ENCODE measurements at places on chromosomes 2 and 18. TPM values are rescaled to one million over a fixed set of nuclear protein-coding genes. Genes with fewer than 3 reads are reported as not detected.

UBXN2A gene
- total RNA-seq = 13.0 TPM

RAPGEF4 gene
- 1.0 TPM for total RNA-seq

RANBP2 gene
- 59.6 TPM for total RNA-seq

- no peak for DNase-seq
These were observed 22.1 kb downstream of the COL5A2 start for GRCh38 chr2:189157456-189157855.

DNA sequence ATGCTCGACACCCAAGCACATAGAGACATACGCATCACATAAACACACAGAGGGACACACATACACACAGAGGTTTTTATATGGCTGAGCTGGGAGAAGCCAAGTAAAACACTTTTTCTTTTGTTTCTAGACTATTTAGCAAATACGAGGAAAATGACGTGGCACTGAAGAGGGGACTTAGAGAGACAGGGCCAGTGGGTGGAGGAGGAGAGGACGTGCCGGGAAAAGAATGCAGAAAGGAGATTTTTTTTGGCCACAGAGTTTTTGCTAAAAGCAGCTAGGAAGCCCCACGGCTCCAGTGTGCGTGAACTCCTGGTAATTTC lies 168.5 kb upstream of the KLF7 start:
- no peak for DNase-seq

DNA sequence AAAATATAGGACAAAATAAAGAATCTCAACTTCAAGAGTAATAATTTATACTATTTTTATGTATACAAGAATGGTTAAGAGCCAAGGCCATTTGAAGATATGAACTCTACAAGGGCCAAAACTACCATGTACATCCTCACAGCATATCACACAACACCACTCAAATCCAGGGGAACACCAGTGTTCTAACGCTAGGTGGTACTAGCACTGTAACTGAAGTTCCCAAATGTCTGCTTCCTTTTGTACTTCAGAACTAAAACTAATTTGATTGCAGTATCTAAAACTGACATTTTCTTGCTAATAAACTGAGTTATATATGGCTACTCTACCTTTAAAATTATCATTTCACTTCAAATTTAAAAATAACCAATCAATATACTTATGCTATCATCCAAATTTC lies 47.0 kb downstream of the REV1 start:
- no peak for DNase-seq

DNA sequence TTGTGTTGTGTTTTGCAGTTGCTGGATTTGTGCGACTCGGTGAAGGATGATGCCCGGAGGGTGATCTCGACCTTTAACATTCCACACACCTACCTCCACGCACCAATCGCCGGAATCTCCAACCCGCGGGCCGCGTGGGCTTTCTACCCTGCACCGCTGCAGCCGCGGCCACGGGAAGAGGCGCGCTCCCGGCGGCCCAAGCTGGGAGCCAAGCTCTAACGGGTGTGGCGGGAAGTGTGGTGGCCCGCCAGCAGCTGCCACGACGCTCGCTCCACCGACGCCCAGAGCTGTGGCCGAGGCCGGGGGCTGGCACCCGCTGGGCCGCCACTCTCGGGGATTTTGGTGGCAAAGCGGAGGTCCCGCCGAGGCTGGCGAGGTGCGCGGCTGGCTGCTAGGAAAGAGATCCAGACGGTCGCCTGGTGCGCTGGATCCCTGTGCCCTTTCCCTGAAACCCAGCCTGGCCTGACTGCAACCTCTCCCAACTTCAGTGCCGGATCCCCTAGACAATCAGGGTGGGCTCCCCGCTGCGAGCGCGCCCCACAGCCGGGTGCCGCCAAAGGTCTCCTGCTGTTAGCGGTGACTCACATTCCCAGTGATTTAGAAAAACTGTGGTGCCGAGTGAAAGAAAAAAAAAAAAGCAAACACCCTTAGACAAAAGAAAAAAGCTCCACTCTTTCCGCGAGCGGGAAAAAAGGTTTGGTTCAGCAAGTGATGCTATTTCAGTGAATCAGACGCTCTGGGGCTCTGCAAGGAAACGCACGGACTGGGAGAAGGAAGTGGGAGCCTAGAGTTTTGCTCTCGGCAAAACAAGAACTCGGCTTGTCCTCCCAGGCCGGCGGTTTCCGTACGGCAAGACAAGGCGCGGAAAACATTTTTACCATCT lies 2.9 kb upstream of the BCL2L11 start:
- DNase-seq = peak; percentile 64

DNA sequence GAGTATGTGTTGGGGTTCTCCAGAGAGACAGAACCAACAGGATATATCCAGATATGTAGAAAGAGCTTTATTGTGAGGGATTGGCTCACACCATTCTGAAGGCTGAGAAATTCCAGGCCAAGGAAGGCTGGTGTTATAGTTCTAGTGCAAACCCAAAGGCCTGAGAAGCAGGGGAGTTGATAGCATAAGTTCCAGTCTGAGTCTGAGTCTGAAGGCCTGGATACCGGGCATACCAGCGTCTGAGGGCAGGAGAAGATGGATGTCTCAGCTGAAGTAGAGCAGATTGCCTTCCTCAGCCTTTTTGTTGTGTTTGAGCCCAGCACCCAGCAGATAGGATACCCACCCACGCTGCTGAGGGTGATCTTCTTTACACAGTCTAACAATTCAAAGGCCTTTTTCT lies 211.7 kb upstream of the RASGRP3 start:
- no peak for DNase-seq

GRCh38 chr2:65744477-65745200 lies 312.2 kb upstream of the SPRED2 start:
- no peak for DNase-seq
